ENCODE measurements at places on chromosomes 5 and 9.

- no peak for DNase-seq
These were observed 3.8 kb upstream of the C9 start for GRCh38 chr5:39368116-39368515.

DNA sequence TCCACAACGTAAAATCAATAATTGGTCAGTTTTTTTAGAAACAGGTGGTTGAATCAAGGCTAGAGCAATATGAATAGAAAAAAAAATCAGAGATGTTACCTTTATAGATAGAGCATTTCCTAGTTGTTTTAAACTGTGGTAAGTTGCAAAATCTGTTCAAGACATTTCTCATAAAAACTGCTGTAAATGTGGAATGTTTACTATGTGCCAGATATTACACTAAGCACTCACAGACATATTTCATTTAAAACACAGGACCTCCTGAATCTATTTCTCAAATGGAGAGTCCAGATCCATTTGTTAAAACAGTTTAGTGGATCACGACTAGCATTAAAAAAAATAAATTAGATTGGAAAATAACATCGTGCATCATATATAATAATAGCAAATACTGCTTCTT is 570.0 kb upstream of the ZNF608 start:
- no peak for DNase-seq

DNA sequence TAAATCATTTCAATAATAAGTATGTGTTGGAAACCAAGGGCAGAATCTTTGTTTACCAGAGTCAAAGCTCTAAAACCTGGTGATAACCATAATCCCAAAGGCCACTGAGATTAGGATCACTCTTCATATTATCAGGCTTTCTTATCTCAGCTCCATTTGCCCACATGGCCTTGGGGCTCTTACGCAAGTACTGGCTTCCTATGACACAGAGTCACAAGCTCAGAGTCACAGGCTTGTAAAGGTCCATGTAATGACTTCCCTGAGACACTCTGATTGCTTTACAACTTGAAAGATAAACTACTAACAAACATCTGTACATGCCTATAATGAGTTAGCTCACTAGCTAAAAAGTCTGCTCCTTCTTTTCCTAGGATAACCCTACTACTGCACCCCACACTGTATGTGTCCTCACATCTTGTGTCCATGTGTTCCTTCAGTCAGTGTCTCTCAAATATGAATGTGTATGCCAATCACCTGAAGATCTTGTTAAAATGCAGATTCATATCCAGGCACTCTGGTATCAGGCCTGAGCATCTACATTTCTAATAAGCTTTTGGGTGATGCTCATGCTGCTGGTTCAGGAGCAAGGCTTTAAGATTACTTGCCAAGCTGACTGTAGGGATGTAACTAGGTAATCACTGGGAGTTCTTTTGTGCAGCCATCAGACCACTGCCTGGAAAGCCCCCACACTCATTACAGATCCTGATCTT is 28.4 kb downstream of the SEMA6A start:
- DNase-seq: no peak

DNA sequence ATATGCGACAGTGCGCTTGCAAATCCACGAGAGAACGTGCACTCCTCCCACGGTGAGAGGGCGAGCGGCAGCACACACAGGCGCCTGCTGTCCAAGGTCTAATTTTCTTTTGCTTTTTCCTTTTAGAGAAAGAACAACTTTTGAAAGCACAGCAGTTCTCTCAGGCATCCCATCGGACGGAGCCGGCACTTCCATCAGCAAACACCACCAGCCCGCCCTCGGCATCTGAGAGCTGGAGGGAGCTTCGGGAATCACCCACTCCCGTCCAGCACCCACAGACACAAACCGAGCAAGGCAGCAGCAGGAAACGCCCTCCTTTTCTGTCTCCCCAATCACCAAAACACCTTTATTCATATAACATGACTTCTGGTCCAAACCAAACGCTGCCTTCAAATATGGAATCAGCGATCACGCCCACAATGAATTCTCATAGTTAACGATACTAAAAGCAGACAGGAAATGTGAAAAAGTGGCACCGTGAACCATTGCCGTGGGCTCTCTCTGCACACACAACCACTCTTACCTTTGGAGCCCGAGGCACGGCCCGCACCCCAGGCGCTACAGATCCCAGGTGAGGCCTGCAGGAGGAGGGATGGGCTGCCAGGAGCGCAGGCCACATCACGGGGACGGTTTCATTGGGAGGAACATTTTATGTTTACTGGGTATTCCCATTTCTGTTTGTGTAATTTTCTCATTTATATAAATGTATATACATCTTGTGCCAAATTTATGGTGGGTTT is 14.2 kb downstream of the LPCAT1 start:
- no peak for DNase-seq

GRCh38 chr9:38417003-38417945 is 7.0 kb downstream of the IGFBPL1 start:
- DNase-seq: no peak

DNA sequence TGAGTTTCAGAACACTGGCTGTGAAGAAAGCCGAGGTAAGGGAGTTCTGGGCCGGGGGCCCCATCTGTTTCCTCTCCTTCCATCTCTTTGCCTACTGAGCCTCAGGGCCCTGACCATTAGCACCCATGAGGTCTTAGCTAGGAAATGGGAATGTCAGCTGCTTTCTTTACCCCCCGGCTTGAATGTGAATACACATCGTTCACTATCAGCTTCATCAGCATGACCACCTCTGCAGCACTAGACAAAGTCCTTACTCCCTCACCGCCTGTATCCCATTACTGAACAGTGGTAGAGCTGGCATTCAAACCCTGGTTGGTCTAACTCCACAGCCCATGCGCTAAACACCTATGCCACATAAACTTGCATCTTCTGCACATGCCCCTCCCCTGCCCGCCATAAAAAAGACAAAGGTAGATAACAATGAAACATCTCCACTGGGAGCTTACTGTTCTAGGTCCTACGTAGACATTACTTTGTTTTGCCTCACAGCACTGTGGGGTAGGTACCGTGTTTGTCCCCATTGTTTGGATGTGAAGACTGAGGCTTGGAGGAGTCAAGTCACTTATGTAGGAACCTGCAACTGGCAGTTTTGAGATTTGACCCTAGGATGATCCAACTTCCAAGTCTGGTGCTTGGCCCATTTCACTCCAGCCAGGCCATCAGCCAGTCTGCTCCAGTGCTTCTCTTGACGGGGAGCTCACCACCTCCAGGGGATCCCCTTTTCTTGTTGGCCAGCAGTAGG is 93.3 kb downstream of the AMBP start:
- no peak for DNase-seq

DNA sequence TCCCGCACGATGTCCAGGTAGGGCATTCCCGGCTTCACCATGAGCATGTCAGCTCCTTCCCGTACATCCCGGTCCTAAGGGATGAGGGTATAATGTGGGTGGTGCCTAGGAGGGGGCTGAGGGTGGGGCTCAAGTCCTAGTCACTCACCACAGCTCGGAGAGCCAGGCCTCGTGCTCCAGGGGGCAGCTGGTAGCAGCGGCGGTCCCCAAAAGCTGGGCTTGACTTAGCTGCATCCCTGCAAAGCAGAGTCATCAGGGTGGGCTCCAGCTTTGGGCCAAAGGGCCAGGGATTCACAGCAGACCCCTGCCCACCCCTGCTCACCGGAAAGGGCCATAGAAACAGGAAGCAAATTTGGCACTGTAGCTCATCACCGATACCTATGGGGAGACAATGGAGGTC is 11.6 kb downstream of the ALAD start:
- DNase-seq: no peak
